DMS79 treated with DMSO at 0.1 percent for 48 hours (cell line): ENCODE measurements at places on chromosomes 2 and 18.

GRCh38 chr2:200212862-200213425, 93.5 kb upstream of the SPATS2L start:
- no peak for DNase-seq

DNA sequence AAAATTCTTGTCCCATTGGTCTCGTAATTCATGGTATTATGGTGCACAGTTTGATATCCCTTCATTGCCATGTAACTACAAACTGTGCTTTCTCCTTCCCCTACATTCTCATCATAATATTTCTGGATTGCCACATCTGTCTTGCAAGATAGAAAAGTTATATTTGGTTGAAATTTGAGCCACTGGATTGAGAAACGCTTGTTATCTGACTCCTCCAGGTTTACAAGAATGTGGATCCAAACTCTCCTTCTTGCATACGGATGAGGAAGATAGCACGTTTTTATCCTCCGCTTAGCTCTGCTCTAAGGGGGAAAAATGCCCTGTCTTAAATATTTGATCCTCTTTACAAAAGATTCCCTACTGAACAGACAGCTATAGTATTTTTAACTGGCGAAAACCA, 438.2 kb downstream of the TSN start:
- DNase-seq: no peak

DNA sequence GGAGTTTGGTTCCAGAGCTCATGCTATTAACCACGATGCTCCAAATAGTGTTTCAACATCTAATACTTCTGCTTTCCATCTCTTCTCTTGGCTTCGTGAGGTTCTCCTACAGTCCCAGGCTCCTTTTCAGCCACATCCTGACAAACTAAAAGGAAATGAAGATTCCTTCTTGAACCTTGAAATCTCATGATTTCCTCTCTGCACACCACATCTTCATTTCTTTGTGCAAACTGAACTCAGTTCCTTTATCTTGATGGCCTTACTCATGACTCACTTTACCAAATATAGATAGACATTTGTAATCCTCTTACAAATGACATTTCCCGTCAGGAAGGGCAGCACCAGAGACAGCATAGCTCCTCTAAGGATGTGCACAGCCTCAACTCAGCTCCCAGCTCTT, 50.0 kb upstream of the ITGA4 start:
- DNase-seq: no peak

GRCh38 chr2:4635289-4635688, 931.9 kb downstream of the DCDC2C start:
- DNase-seq: no peak

- no peak for DNase-seq
Observed at GRCh38 chr18:5058768-5059695, 138.0 kb downstream of the AKAIN1 start.

- DNase-seq: no peak
Observed at GRCh38 chr2:218123986-218124385, 1.8 kb upstream of the CXCR2 start.

GRCh38 chr18:78727877-78728783, 251.5 kb upstream of the SALL3 start:
- DNase-seq: no peak

DNA sequence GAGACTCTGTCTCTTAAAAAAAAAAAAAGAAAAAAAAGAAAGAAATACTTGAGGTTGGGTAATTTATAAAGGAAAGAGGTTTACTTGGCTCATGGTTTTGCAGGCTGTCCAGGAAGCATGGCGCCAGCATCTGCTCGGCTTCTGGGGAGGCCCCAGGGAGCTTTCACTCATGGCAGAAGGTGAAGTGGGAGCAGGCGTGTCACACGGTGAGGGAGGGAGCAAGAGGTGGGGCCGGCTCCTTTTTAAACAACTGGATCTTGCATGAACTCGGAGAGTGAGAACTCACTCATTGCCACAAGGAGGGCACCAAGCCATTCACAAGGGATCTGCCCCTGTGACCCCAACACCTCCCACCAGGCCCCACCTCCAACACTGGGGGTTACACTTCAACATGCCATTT, 30.6 kb downstream of the CYP26B1 start:
- no peak for DNase-seq
